Endothelial cell (in vitro differentiated cells): ENCODE measurements at places on chromosomes 12 and 14. TPM values are rescaled to one million over a fixed set of nuclear protein-coding genes. Genes with fewer than 3 reads are reported as not detected.

GALNT16 gene
- total RNA-seq = 2.8 TPM

SLC39A2 gene
- not detected for total RNA-seq

PTPRB gene
- 162 TPM for total RNA-seq

FAM181A gene
- not detected for total RNA-seq

STXBP6 gene
- 0.51 TPM for total RNA-seq

ARHGAP9 gene
- 65.4 TPM for total RNA-seq

KRT77 gene
- not detected for total RNA-seq

PTGER2 gene
- total RNA-seq = not detected

RSRC2 gene
- 75.2 TPM for total RNA-seq

LAG3 gene
- 7.6 TPM for total RNA-seq

MUCL1 gene
- total RNA-seq = 15.4 TPM

IPO4 gene
- total RNA-seq = 29.0 TPM

PRPF40B gene
- total RNA-seq = 9.2 TPM

GRCh38 chr12:87801860-87802720, 227.1 kb downstream of the C12orf50 start:
- DNase-seq = no peak
- H3K27me3 ChIP-seq = peaks cover 1% of the 10 kb centered on the region
- no peaks in the 10 kb centered on the region for H3K36me3 ChIP-seq

DNA sequence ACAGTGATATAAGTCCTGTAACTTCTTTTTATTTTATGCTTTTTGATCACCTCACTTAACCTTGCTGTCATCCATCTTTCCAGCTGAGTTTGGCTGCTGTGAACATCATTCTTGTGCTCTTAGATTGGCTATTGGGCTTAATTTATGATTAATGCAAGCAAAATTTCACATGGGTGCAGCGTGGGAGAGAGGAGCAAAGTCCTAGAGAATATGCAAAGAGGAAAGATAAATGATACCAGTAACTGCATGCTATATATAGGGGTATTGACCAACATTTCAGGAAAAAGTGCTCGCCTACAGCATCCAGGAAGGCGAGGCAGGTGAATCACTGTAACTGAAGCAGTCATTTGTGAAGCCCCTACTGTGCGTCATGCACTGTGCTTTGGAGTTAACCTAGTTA, 153.1 kb downstream of the TMTC2 start:
- no peaks in the 10 kb centered on the region for H3K36me3 ChIP-seq
- H3K27ac ChIP-seq = no peak overlapping the region
- no peaks in the 10 kb centered on the region for H3K4me1 ChIP-seq
- no peak for DNase-seq
- no peaks in the 10 kb centered on the region for H3K27me3 ChIP-seq

DNA sequence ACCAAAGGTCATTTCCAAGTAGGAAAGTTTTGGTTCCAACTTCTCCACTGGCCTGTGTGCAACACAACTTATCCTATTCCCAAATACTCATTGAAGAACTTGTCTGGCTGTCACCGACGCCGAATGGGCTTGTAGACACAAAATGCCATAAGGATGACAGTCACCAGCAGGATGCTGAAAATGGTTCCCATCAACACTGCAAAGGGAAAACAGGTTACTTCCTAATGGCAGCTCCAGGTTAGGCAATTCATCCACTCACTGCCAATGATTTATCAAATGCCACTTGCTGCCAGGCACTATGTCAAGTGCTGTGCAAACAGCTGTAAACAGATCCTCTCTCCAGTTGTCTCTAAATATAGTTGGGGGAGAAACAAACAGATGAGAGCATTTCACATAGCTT, 6.1 kb downstream of the C12orf76 start:
- peaks cover 28% of the 10 kb centered on the region for H3K36me3 ChIP-seq
- H3K27ac ChIP-seq = peak overlapping the region; percentile 97
- peaks cover 36% of the 10 kb centered on the region for H3K4me1 ChIP-seq
- no peak for DNase-seq
- peak overlapping the region; percentile 22 for H3K4me3 ChIP-seq

DNA sequence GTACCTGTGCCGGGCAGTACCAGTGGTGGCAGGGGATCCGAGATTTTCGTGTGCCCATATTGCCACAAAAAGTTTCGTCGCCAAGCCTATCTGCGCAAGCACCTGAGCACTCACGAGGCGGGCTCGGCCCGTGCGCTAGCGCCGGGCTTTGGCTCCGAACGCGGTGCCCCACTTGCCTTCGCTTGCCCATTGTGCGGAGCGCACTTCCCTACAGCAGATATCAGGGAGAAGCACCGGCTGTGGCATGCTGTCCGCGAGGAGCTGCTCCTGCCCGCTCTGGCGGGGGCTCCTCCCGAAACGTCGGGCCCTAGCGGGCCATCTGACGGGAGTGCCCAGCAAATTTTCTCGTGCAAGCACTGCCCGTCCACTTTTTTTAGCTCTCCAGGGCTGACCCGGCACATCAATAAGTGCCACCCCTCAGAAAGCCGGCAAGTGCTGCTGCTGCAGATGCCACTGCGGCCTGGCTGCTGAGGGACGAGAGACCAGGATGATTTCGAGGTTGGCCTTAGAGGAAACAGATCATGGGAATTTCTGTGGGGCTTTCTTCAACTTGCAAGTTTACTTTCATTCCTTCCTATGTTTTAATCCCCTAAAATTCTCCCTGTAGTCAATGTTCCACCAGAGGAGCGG, 1.6 kb downstream of the INSM2 start:
- peaks cover 13% of the 10 kb centered on the region for H3K27me3 ChIP-seq
- peak overlapping the region; percentile 42 for H3K4me3 ChIP-seq
- no peak overlapping the region for H3K27ac ChIP-seq
- peaks cover 5% of the 10 kb centered on the region for H3K4me1 ChIP-seq
- DNase-seq = peak; percentile 4

- H3K27ac ChIP-seq = peak overlapping the region; percentile 97
- H3K36me3 ChIP-seq = peaks cover 8% of the 10 kb centered on the region
- H3K4me1 ChIP-seq = peaks cover 39% of the 10 kb centered on the region
- peaks cover 10% of the 10 kb centered on the region for H3K27me3 ChIP-seq
Measured at GRCh38 chr12:56221232-56221756, 428 bp downstream of the RNF41 start.

DNA sequence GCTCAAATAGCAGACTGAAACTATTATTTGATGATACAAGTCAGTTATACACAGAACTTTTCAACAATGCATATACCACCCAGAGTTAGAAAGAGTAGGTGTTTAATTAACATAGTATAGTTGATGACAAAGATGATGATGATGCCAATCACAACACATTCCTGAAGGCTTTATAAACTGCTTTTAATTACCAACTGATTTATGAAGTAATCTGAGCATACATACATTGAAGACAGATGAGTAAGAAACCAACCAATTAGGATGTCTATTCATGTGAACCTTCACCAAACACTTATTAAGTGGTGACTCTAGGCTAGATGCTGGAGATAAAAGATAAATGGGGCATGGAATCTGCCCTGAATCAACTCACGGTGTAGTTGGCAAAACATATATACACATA, 600.9 kb upstream of the FLRT2 start:
- no peaks in the 10 kb centered on the region for H3K27me3 ChIP-seq
- H3K4me3 ChIP-seq = no peak overlapping the region

DNA sequence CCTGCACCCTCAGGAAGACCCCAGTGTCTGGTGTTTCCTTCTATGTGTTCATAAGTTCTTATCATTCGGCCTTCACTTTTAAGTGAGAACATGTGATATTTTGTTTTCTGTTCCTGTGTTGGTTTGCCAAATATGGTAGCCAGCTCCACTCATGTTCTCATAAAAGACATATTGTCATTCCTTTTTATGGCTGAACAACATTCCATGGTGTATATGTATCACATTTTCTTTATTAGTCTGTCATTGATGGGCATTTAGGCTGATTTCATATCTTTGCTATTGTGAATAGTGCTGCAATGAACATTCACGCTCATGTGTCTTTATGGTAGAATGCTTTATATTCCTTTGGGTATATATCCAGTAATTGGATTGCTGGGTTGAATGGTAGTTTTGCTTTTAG, 645.1 kb downstream of the SLC16A7 start:
- H3K4me3 ChIP-seq = no peak overlapping the region
- no peaks in the 10 kb centered on the region for H3K4me1 ChIP-seq
- no peak overlapping the region for H3K27ac ChIP-seq
- no peaks in the 10 kb centered on the region for H3K27me3 ChIP-seq
- H3K36me3 ChIP-seq = no peaks in the 10 kb centered on the region
- no peak for DNase-seq

DNA sequence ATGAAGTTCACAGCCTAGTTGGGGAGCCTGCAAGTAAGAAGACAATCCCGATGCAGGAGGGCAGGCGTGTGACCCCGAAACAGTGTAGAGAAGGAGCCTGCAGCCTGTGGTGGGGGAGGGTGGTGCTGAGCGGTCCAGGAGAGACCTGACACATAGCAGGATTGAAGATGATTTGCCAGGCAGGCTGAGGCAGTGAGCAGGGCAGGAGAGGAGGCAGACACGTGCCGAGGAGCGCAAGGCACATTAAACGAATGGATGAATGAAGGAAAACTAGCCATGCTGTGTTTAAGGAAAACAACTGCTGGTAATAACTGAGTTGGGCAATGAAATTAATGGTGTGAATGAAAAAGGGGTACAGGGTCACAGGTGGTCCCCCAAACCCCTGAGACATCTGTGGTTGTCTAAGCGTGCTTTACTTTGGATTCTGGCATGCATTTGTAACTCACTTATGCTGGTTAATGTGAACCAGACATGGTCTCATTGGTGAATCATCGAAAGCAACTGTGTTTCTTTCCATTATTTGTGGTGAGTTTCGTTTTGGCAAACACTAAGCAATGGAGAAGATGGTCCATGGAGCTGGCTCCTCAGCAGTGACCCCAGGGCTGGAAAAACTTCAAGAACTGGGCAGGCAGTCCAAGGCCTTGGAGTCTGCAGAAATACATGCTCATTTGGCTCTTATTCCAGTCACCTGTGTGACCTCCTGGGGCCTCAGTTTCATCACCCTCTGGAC, 96.9 kb upstream of the EVL start:
- no peak for DNase-seq
- H3K4me1 ChIP-seq = peaks cover 16% of the 10 kb centered on the region
- H3K27me3 ChIP-seq = peaks cover 17% of the 10 kb centered on the region

DNA sequence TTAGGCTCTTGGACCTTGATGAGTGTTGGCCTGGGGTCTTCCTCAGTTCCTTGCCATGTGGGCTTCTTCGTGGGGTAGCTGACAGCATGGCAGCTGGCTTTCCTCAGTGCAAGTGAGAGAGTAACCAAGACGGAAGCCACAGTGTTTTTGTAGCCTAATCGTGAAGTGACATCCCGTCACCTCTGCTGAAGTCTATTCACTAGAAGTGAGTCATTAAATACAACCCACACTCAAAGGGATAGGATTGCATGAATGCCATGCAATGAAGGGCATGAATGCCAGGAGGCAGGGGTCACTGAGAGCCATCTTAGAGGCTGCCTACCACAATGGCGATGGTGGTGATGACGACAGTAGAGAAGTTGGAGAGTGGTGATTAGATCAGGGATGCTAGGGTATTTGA, 13.5 kb upstream of the ASIC1 start:
- no peak overlapping the region for H3K27ac ChIP-seq
- no peak for DNase-seq
- peaks cover 14% of the 10 kb centered on the region for H3K4me1 ChIP-seq
- H3K36me3 ChIP-seq = no peaks in the 10 kb centered on the region
- H3K4me3 ChIP-seq = no peak overlapping the region

DNA sequence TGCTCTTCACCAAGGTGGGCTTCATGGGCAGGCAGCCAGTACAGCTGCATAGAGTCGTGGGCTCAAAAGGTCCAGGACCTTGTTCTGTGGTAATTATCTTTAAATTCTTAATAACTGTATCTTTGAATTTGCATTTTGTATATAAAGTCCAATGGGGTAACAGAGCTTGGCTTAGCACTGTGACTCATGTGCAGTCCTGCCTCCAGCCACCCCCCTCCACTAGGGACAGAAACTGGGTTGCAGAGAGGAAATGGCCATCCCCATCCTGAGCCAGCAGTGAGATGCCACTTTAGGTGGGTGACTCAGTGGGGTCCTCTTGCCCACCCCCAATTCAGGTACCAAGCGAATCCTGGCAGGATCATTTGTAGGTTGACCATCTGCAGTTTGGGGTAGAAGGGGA, 48.1 kb downstream of the EPS8 start:
- DNase-seq = no peak
- no peaks in the 10 kb centered on the region for H3K27me3 ChIP-seq
- no peak overlapping the region for H3K4me3 ChIP-seq
- no peaks in the 10 kb centered on the region for H3K4me1 ChIP-seq

DNA sequence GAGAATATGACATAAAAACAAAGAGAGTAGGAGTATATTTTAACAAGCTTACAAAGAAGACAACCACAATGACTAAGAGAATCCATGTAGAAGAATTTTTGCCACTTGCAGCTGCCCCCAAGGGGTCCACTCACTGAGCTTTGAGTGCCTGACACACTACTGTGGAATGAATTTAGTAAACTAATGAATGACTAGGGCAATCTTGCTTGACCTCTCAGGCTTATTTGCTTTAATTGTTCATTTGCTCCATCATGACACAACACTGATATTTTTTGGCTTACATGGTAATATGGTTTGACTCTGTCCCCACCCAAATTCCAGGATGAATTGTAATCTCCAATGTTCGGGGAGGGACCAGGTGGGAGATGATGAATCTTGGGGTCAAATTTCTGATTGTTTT, 249.1 kb upstream of the FAR2 start:
- H3K4me3 ChIP-seq = no peak overlapping the region
- peaks cover 2% of the 10 kb centered on the region for H3K27me3 ChIP-seq
- H3K4me1 ChIP-seq = no peaks in the 10 kb centered on the region
- no peak for DNase-seq
- peaks cover 8% of the 10 kb centered on the region for H3K36me3 ChIP-seq

- DNase-seq = peak; percentile 88
- no peak overlapping the region for H3K4me3 ChIP-seq
- H3K36me3 ChIP-seq = no peaks in the 10 kb centered on the region
- no peak overlapping the region for H3K27ac ChIP-seq
- peaks cover 5% of the 10 kb centered on the region for H3K27me3 ChIP-seq
Measured at GRCh38 chr14:22986508-22987054, 4.2 kb upstream of the AJUBA start.

DNA sequence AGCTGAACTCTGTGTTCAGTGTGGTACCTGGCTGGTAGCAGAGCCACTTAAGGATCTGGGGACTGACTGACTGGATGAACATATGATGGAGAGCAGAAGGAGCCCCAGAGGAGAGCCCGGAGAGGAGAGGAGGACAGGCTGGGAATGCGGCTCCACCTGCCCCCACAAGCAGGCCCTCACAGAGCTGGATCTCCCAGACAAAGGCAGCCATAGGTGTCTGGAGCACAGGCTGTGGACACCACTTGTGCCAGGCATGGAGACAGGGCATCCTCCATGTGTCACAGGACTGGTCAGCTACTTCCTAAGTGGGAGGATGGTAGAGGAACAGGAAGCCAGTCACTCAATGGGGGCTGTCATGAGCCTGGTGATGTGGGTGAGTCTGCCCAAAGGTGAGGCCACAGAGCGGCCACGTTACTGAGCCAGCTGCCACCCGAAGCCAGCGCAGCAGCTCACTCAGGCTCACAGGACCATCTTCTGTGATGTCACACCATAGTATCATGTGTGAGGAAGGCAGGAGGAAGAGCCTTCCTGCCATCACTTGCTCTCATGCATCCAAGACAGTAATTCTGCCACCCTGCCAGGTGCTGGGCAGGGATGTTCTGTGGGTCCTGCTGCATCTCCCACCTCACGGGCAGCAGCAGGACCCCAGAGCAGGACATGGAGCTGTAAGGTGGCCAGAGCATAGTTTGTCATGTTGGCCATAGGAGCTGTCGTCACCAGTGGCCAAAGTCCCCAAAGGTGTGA, 72.1 kb downstream of the PRIMA1 start:
- H3K4me3 ChIP-seq = no peak overlapping the region
- H3K4me1 ChIP-seq = no peaks in the 10 kb centered on the region
- no peak overlapping the region for H3K27ac ChIP-seq

GRCh38 chr14:67512463-67513310, 20.4 kb upstream of the PLEKHH1 start:
- no peaks in the 10 kb centered on the region for H3K36me3 ChIP-seq
- no peak overlapping the region for H3K27ac ChIP-seq

- H3K36me3 ChIP-seq = no peaks in the 10 kb centered on the region
- H3K27ac ChIP-seq = no peak overlapping the region
- no peak overlapping the region for H3K4me3 ChIP-seq
- peaks cover 11% of the 10 kb centered on the region for H3K4me1 ChIP-seq
Measured at GRCh38 chr14:85401384-85401783, 128.6 kb upstream of the FLRT2 start.
